ENCODE measurements at places on chromosomes 5 and 9. TPM values are rescaled to one million over a fixed set of nuclear protein-coding genes. Genes with fewer than 3 reads are reported as not detected.

DNA sequence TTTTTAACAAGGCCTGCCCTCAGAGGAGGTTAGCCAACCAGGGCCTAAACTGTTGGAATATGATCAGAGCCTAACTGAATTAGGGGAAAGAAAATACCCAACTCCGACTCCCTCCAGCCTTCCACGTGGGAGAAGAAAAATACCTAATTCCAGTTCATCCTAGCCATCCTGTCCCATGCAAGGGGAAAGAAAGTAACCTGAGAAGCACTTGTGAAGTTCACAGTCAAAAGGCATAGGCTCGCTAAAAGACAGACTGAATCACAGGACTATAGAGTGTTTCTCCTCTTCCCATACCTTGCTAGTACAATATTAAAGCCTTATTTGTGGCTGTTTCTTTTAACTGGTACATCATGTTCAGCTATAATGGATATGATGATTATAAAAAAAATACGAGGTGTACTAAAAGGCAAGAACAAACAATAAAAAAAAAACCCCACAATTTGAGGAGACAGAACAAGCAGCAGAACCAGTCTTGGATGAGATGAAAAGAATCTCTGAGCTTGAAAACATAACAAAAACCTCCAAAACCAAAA, 18.0 kb upstream of the ATP10B start:
- no peak for ATAC-seq

- ATAC-seq: no peak
Measured at GRCh38 chr9:23408874-23409273, 417.2 kb downstream of the ELAVL2 start.

DNA sequence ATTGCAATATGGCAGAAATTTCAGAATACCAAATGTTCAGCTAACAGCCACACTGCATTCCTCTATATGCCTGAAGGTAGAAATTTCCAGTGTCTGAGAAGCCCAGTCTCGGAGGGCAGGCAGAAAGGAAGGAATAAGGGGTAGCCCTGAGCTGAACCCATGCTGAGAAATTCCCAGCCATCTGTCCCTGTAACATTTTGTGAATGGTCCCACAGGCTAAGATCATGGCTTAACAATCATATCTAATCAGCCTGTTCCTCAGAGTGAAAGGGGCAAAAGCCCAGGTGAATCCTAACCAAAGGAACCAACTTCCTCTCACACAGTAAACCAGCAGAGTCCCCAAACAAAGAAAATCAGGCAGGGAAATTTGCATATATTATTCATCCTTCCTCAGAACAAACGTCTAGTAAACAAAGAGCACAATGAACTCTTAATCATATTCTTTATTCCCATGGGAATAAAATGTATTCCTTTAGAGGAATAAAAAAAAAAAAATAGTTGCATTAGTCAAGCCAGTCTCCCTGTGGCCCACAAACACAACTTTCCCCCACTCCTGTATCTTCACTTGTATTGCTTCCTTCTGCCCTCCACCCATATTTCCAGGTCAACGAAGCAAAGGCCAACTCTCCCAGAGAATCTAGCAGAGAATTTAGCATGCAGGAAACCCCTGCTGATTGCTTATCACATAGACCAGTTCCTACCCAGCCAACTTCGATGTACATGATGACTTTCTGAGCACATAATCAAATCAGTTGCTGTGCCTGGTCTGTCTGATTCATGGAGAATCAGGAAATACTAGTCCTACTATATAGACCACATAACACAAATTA, 257.6 kb downstream of the FAM114A2 start:
- ATAC-seq: no peak

- no peak for ATAC-seq
Measured at GRCh38 chr5:158699298-158699880, 400.3 kb downstream of the EBF1 start.

The JMY gene
- total RNA-seq: 6.7 TPM

The GZMA gene
- 0.36 TPM for total RNA-seq

The LCN10 gene
- total RNA-seq: 1.3 TPM

Measured in esophagus mucosa (tissue), 1 donor.